ENCODE measurements at places on chromosomes 5 and 9. TPM values are rescaled to one million over a fixed set of nuclear protein-coding genes. Genes with fewer than 3 reads are reported as not detected.

DNA sequence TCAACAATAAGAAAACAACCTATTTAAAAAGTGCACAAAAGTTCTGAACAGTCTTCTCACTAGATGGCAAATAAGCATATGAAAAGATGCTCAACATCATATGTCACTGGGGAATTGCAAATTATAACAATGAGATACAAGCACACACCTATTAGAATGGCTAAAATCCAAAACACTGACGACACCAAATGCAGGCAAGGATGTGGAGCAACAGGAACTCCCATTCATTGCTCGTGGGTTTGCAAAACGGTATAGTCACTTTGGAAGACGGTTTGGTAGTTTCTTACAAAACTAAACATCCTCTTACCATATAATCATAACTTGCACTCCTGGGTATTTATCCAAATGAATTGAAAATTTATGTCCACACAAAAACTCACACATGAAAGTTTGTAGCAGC, 100.9 kb upstream of the TBC1D2 start:
- no peak for DNase-seq

DNA sequence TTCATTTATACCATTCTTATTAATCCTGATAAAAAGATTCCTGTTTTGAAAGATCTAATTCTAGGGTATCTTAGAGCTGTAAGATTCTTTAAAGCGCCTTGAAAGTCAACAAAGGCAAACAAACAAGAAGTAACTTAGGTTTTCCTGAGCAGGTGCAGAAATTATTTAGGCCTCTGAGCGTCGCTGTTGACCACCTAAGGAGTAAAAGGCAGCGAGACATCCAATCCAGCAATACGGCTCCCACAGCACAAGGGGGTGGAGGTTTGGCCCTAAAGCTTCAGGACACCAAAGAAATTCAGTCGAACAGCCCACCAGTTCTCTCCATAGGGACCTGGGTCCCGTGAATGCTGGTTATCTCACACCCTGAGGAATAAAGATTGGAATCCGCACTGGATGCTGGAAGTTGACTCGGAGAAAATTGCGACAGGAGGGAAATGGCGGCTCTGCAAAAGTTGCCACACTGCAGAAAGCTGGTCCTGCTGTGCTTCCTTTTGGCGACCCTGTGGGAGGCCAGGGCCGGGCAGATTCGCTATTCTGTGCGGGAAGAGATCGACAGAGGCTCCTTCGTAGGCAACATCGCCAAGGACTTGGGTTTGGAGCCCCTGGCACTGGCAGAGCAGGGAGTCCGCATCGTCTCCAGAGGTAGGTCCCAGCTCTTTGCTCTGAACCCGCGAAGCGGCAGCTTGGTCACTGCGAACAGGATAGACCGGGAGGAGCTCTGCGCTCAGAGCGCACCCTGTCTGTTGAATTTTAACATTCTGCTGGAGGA, at the start of gene PCDHGA2:
Gene PCDHGA2, plus strand, starts transcription at position 223 of the 769 bp plus-strand sequence.
- no peak for DNase-seq

DNA sequence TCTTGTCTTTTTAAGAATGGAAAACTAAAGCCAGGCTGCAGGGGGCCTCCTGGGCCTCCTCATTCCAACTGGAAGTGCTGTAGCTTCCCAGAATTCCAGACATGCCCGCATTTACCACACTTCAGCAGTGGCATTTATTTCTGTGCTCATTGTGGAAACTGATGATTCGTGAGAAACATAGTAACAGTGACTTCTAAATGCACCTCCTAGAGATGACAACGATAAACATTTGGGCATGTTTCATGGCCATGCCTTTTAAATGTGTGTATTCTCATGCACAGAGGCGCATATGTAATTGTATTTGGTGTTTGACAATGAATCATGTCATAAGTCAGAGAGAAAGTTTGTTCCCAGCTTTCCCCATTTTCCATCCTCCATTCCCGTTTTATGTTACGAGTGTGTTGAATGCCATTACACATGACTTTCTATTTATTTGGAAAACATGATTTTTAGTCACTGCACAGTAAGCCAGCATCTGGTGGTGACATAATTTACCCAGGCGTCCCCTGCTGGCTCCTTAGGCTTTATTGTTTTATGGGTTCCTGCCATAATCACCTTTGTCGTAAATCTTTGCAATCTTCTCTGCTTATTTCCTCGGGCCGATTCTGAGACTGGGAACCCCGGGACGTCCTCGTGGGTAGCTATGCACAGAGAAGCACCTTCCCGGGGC, 68.8 kb upstream of the FCN2 start:
- DNase-seq: no peak

GRCh38 chr5:134466241-134467069, 54.8 kb upstream of the CDKN2AIPNL start:
- peak; percentile 78 for DNase-seq

- DNase-seq: no peak
These were observed 51.1 kb downstream of the BARX1 start for GRCh38 chr9:93903886-93904648.

The PCDHA12 gene
- total RNA-seq: 0.03 TPM

DNA sequence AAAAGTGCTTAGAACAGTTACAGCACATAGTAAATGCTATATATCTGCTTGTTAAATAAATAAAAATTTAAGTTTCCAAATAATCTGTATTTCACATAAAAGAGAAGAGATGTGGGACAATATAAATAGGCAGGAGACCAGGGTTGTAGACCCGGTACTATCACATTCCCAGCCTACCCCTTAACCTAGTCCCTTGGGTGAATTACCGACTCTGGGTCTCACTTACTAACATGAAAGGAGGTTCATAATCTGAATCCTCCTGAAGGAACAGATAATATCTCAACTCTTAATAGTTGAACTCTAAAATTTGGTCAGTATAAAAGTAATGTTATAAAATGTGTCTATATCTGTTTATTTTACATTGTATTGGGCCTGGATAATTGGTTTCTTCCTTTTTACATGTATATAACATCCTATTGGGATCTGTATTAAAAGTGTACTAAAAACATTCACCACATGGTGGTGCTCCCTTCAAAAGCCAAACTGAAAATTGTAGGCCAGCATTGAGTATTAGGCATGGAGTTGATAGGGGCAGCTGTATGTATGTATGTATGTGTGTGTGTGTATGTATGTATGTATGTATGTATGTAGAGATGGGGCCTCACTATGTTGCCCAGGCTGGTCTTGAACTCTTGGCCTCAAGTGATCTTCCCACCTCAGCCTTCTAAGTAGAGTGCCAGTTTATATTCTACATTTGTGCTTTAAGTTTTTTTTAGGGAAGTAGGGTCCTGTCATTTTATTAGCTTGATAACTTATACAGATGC, 64.2 kb upstream of the ABL1 start:
- peak; percentile 52 for DNase-seq

GRCh38 chr5:154850255-154851062, at the start of gene FAXDC2:
Gene FAXDC2 (minus strand): TSS chr5:154850603. CDS start chr5:154838178, 12,425 bp downstream.
- peak; percentile 27 for DNase-seq

GRCh38 chr9:110414471-110414870, 76.8 kb upstream of the TXNDC8 start:
- DNase-seq: no peak

- no peak for DNase-seq
These were observed 105.3 kb upstream of the BOD1 start for GRCh38 chr5:173721601-173722232.

The HAND1 gene
- 0.17 TPM for total RNA-seq

The PRELID1 gene
- 281 TPM for total RNA-seq

The TTC16 gene
- not detected for total RNA-seq

DNA sequence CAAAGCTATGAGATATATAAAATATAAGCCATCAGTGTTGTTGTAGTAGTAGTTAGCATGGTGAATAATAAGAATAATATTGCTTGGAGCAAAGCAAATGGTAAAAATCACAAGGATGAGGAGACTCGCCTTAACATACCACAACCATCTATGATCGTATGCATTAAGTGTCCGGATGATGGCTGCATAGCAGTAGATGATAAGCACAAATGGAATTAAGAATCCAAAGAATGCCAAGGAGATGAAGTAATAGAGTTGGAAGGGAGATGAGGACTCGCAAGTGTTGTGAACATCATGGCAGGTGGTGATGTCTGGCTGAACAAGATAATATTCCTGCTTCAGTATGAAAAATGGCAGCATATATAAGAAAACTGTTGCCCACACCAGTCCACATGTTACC, 5.5 kb downstream of the F2RL2 start:
- DNase-seq: peak; percentile 79
